Thymus (tissue), 14 donors: ENCODE measurements at places on chromosomes 1 and 21. TPM values are rescaled to one million over a fixed set of nuclear protein-coding genes. Genes with fewer than 3 reads are reported as not detected.

DNA sequence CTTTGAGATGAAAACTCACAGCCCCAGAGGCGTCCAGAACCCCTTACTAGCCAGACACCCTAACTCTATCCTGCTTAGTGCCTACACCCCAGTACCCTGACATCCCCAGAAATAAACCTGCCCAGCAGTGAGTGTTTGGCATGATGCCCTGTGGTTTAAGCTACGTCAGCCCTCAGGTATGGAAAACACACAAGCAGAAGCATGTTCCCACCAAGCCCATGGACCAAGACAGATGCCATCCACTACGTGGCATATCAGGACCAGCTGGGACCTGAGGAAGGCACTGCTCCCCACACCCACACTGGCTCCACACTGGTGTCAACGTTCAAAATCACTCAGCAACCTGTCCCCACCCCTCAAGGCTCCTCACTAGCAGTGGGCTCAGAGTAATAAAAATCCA lies 116.4 kb downstream of the SYT2 start:
- H3K27me3 ChIP-seq: no peaks in the 10 kb centered on the region
- H3K4me1 ChIP-seq: no peaks in the 10 kb centered on the region
- no peak overlapping the region for H3K27ac ChIP-seq
- no peaks in the 10 kb centered on the region for H3K36me3 ChIP-seq

GRCh38 chr21:25838809-25839208 lies 104.0 kb downstream of the GABPA start:
- H3K27me3 ChIP-seq: no peaks in the 10 kb centered on the region
- H3K27ac ChIP-seq: no peak overlapping the region
- H3K4me3 ChIP-seq: no peak overlapping the region
- no peaks in the 10 kb centered on the region for H3K36me3 ChIP-seq
- H3K4me1 ChIP-seq: no peaks in the 10 kb centered on the region

KRTAP11-1 gene
- polyA plus RNA-seq: 0.16 TPM

DNA sequence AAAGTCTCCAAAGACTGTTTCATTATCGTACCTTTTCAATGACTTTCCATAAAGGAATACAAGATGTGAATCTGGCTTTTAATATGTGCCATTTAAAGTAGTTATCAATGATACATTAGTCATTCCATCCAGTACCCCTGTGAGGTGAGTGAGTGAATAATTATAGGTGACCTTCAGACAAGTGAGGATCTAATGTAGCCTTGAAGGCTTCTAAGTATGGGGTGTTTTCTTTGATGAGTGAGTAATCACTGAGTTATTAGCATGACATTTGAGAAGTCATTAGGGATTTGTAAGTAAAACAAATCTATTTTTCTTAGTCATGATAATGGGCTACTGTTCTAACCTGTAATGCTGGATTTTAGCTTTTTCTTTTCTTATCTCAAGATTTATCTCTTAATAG lies 831.4 kb downstream of the ADGRL2 start:
- H3K4me1 ChIP-seq: no peaks in the 10 kb centered on the region
- no peak for DNase-seq
- no peak overlapping the region for H3K4me3 ChIP-seq
- no peaks in the 10 kb centered on the region for H3K36me3 ChIP-seq

CLDN17 gene
- 0.41 TPM for polyA plus RNA-seq

HTR1D gene
- 0.07 TPM for polyA plus RNA-seq

DNA sequence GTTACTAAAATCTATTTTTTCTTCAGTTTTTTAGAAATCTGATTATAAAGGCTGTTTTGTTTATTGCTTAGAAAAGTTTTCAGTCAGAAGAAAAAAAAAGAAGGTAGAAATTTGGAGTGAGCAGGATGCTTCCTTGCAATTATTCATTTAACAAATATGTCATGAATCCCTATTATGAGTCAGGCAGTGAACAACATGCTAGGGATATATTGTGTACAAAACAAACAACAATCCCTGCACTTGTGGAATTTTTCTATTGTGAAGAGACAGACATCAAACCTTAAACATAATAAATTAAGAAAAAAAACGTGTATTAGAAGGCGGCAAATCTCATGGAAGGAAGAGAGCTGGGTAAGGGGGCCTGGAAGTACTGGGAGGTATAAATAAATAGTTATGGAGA lies 664.1 kb upstream of the CAMK1G start:
- no peak overlapping the region for H3K27ac ChIP-seq
- H3K36me3 ChIP-seq: no peaks in the 10 kb centered on the region
- no peak overlapping the region for H3K4me3 ChIP-seq
- no peaks in the 10 kb centered on the region for H3K4me1 ChIP-seq
- no peak for DNase-seq
- no peaks in the 10 kb centered on the region for H3K27me3 ChIP-seq

DNA sequence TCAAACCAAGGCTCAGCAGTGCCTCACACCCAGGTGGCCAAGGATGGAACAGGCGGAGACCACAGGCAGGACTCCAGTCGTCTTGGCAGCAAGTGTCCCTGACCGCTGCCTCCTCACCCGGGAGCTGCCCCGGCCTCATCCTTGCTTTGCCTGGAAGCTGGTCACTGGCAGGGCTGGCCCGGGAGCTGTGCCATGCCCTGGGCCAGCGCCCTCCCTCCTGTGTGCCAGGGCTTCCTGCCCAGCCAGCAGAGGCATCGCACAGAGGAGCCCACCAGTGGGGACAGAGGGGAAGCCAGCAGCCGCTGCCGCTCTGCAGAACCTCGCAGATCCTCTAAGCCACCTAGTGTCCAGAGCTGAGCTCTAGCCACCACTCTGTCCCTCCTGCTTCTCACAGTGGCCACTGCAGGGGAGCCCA lies 7.8 kb downstream of the CASZ1 start:
- H3K36me3 ChIP-seq: no peaks in the 10 kb centered on the region
- H3K27me3 ChIP-seq: peaks cover 44% of the 10 kb centered on the region
- no peak overlapping the region for H3K27ac ChIP-seq

AUNIP gene
- polyA plus RNA-seq: 0.59 TPM

GRCh38 chr1:88678405-88678804 lies 5.7 kb upstream of the PKN2 start:
- no peak overlapping the region for H3K27ac ChIP-seq
- H3K4me3 ChIP-seq: no peak overlapping the region
- DNase-seq: no peak

GRCh38 chr1:93847811-93848288 lies 31.2 kb downstream of the DNTTIP2 start:
- peak overlapping the region; percentile 89 for H3K4me3 ChIP-seq
- peak; percentile 23 for DNase-seq
- H3K4me1 ChIP-seq: peaks cover 6% of the 10 kb centered on the region
- H3K27me3 ChIP-seq: no peaks in the 10 kb centered on the region
- H3K27ac ChIP-seq: peak overlapping the region; percentile 81
- no peaks in the 10 kb centered on the region for H3K36me3 ChIP-seq

DNA sequence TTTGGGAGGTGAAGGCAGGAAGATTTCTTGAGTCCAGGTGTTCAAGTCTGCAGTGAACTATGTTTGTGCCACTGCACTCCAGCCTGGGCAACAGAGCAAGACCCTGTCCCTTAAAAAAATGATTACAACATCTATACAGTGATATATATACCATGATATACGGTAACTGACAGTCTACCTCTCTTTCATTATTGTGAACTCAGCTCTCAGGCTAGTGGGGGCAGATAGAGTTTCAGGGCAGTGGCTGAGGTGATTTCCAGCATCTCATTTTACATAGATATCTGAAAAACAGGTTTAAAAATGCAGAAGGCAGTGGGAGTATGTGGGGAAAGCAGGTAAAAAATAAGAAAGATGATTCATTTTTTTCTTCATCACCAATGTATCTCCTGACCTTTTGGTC lies 8.1 kb upstream of the NTNG1 start:
- no peak overlapping the region for H3K27ac ChIP-seq
- H3K27me3 ChIP-seq: no peaks in the 10 kb centered on the region
- H3K36me3 ChIP-seq: no peaks in the 10 kb centered on the region
- no peak for DNase-seq
- H3K4me1 ChIP-seq: no peaks in the 10 kb centered on the region

- H3K4me1 ChIP-seq: no peaks in the 10 kb centered on the region
- H3K36me3 ChIP-seq: no peaks in the 10 kb centered on the region
- no peak overlapping the region for H3K4me3 ChIP-seq
- no peak overlapping the region for H3K27ac ChIP-seq
- no peak for DNase-seq
Measured at GRCh38 chr1:98457248-98457647, 204.3 kb upstream of the SNX7 start.

GRCh38 chr1:207962716-207963426 lies 51.9 kb upstream of the CD34 start:
- DNase-seq: no peak
- no peaks in the 10 kb centered on the region for H3K36me3 ChIP-seq
- peak overlapping the region; percentile 31 for H3K27ac ChIP-seq
- H3K4me1 ChIP-seq: peaks cover 9% of the 10 kb centered on the region
- peaks cover 38% of the 10 kb centered on the region for H3K27me3 ChIP-seq

KLF17 gene
- polyA plus RNA-seq: 0.02 TPM

DNA sequence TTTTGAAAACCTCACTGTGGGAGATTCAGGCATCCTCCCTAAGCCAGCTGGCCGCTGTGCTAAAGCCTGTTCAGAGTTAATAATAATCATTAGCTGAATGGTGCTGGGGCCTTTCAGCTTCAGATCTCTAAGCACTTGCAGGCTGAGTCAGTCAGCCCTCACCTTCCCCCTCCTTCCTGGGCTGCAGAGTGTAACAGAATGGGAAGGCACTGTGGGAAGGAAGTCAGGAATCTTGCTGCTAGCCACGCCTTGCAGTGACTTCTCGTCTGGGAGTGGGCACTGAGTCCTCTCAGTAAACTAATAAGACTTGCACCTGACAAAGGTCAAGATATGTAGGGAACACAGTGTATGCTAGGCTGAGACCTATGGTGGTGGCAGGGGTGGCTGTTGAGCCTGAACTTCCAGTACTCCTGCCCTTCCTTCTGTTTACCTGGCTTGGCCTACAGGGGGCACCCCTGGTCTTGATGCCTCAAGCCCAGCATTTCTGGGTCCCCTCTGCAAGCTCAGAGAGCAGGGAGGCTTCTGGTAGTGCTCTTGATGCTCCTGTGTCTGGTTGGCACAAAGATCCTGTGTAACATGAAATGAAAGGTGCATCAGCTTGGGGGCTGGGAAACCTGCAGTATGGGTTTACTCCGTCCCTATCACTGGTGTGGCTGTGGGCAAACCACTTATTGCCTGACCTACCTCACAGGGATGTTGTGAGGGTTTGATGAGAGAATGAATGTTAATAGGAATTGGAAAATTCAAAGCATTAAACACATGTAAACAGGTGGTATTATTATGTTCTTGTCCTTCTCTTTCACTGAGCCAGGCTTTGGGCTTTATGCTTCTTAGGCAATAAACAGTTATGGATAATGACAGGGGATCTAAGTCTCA lies 6.0 kb downstream of the CYB561D1 start:
- peaks cover 52% of the 10 kb centered on the region for H3K4me1 ChIP-seq
- H3K27ac ChIP-seq: peak overlapping the region; percentile 10
- no peak for DNase-seq
- no peak overlapping the region for H3K4me3 ChIP-seq

GRCh38 chr1:180217006-180217405 lies 13.1 kb upstream of the LHX4 start:
- peaks cover 13% of the 10 kb centered on the region for H3K27me3 ChIP-seq
- no peak overlapping the region for H3K4me3 ChIP-seq
- no peaks in the 10 kb centered on the region for H3K36me3 ChIP-seq
- H3K27ac ChIP-seq: no peak overlapping the region
- DNase-seq: no peak

SPRR5 gene
- 0.37 TPM for polyA plus RNA-seq

GCSAML gene
- 0.48 TPM for polyA plus RNA-seq

LENEP gene
- polyA plus RNA-seq: 0.16 TPM

DNA sequence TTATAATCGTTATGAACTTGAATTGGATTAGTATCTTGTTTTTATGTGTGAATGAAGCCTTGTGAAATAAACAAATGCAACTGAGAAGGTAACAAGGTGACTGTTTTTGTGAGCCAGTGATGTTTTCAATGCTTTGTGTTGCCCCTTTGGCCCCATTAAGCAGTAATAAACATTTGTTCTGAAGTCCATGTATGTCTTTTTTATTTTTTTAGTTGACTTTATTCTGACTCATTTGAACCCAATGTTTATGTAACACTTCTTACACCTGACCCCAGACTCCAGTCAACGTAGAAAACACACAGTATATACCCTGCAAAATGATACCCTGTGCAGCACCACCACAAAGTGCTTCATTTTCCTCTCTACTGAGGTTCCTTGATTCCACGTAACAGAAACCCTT lies 4.6 kb upstream of the CACYBP start:
- no peak overlapping the region for H3K4me3 ChIP-seq
- H3K27me3 ChIP-seq: no peaks in the 10 kb centered on the region
- H3K27ac ChIP-seq: no peak overlapping the region
- peaks cover 4% of the 10 kb centered on the region for H3K4me1 ChIP-seq
- no peaks in the 10 kb centered on the region for H3K36me3 ChIP-seq
- DNase-seq: no peak

- H3K36me3 ChIP-seq: no peaks in the 10 kb centered on the region
- no peak overlapping the region for H3K27ac ChIP-seq
- DNase-seq: no peak
- no peak overlapping the region for H3K4me3 ChIP-seq
- no peaks in the 10 kb centered on the region for H3K4me1 ChIP-seq
- no peaks in the 10 kb centered on the region for H3K27me3 ChIP-seq
Measured at GRCh38 chr1:206534552-206534951, 27.2 kb downstream of the RASSF5 start.

DNA sequence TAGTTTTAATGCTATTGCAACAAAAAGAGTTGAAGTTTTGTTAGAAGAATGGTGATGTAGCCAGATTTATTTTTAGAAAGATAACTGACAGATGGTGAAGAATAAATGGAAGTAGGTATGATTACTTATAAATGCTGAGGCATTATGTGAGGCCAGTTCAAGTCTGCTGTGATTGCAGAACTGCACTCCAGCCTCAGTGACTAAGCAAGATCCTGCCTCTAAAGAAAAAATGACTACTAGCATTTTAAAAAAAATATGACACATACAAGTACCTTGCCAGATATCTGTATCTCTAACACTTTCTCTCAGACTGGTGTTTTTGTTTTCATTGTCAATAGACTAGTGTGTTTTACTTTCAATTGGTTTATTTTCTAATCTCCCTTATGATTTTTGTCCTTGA lies 1242.4 kb upstream of the ADGRL4 start:
- H3K36me3 ChIP-seq: no peaks in the 10 kb centered on the region
- H3K27ac ChIP-seq: no peak overlapping the region
- no peak overlapping the region for H3K4me3 ChIP-seq
- H3K4me1 ChIP-seq: no peaks in the 10 kb centered on the region
- no peaks in the 10 kb centered on the region for H3K27me3 ChIP-seq
- DNase-seq: no peak

DNA sequence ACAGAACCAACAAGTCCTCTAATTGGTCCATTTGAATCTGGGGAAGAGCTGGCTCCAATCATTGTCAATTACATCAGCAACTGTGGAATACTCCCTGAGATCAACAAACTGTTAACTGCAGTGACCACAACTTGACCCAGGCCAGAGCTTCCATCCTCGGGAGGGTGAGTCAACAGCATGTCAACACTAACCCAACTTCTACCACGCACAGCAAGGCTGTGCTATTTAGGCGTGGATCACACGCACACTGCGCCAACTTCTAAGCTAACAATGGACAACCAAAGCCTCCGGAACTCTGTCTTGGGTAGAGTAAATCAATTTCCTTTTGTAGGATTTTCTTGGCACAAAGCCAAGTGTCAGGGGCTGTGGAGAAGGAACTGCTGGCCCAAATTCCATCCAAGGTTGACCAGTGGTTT lies 30.4 kb downstream of the APP start:
- peaks cover 8% of the 10 kb centered on the region for H3K4me1 ChIP-seq
- H3K4me3 ChIP-seq: no peak overlapping the region
- H3K27ac ChIP-seq: no peak overlapping the region
- DNase-seq: no peak
- H3K27me3 ChIP-seq: no peaks in the 10 kb centered on the region

PYCR2 gene
- polyA plus RNA-seq: 80.7 TPM

BRINP2 gene
- 0.23 TPM for polyA plus RNA-seq
